ENCODE measurements at places on chromosomes 5 and 9.

DNA sequence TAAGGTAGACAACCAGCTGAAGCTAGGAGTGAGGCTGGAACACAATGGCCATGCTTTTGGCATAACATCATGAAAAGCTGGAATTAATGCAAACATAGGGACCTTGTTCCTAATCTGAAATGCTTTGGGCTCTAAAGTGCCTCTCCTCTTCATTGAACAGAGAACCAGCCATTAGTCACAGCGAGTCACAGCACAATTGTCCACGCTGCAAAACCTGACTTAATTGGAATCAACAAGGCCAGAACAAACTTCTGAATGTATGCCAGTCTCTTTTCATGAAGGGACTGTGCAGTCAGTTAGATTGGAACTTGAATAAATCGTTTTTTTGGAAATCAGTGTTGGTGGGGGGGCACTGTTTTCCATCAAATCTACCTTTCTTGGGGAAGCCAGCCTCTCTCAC, 96.5 kb downstream of the JAKMIP2 start:
- DNase-seq: no peak

DNA sequence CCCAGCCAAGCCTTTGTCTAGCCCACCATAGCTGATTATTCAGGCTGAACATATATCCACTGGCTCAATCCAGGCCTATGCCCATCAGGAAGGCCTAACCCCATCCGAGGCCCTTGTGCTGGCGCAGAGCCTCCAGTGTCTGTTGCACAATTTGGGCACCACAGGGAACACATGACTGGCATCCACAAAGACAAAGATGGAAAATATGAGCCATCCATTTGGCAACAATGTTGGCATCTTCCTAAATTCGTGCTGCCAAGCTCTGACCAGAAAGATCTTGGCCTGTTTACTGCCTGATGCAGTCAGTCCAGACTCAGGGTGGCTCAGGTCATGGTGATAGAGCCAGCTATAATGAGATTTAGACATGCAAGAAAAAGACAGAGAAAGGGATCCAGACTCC, 233.8 kb downstream of the PIK3R1 start:
- no peak for DNase-seq

- DNase-seq: no peak
These were observed 57.0 kb upstream of the GABRA1 start for GRCh38 chr5:161790926-161791325.

- no peak for DNase-seq
These were observed 23.7 kb upstream of the MINAR2 start for GRCh38 chr5:129724222-129724621.

- no peak for DNase-seq
These were observed 13.9 kb downstream of the PRRC2B start for GRCh38 chr9:131407717-131408195.

- DNase-seq: no peak
These were observed 90.5 kb downstream of the ADAMTS2 start for GRCh38 chr5:179254638-179255271.

GRCh38 chr5:160618286-160618685, 196.6 kb downstream of the PTTG1 start:
- DNase-seq: no peak

GRCh38 chr5:125042261-125042890, 295.9 kb upstream of the ZNF608 start:
- DNase-seq: no peak

DNA sequence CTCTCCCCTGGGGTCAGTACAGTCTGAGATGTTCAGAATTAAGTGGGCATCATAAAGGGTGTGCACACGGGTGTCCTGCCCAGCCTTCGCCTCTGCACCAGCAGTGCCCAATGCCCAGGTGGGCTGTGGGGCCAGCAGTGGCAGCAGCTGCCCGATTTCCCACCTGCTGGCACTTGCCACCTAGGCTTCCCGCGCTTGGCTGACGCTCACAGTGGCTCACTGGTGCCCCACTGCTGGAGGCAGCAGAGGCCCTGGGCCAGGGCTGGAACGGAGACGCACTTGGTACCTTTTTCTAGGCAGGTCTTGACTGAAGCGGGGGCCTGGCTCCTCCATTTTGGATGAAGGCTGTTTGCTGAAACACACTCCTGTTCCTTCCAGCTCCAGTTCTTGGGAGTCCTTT, 17.0 kb downstream of the MRNIP start:
- no peak for DNase-seq

DNA sequence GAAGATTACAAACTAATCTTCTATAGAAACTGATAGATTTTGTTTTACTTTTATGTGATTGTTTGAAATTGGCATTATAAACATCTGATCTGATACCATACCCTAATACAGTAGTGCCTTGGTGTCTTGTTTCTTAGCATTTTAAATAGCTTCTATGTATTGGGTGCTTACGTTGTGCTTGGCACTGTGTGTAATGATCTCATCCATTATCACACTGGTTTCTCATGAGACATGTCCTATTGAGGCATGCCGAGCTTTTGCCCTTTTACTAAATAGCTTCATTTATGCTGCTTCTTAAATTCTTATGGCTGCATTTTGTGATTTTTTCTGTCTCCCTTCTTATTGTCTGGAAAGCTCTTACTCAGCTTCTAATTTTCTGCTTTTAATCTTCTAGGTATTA, 48.2 kb upstream of the TLR4 start:
- DNase-seq: no peak

- DNase-seq: peak; percentile 52
These were observed 4.3 kb downstream of the EEIG1 start for GRCh38 chr9:127976498-127976897.

DNA sequence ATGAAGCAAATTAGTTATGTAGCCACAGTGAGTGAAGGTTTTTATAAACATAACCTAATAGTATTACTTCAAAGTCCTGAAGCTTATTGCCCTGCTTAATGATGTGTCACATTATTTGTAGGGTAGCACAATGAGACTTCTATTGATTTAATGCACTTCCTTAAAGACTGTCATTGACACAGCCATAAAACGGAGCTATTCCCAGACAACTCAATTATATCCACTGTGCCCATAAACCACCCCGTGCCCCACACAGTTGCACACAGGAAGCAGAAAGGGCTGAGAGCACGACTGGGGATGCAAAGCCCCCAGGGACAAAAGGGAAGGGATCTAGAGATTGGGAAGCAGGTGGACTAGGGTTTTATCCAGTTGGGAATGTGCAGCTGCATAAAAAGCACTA, 37.0 kb downstream of the TRIM32 start:
- DNase-seq: no peak

DNA sequence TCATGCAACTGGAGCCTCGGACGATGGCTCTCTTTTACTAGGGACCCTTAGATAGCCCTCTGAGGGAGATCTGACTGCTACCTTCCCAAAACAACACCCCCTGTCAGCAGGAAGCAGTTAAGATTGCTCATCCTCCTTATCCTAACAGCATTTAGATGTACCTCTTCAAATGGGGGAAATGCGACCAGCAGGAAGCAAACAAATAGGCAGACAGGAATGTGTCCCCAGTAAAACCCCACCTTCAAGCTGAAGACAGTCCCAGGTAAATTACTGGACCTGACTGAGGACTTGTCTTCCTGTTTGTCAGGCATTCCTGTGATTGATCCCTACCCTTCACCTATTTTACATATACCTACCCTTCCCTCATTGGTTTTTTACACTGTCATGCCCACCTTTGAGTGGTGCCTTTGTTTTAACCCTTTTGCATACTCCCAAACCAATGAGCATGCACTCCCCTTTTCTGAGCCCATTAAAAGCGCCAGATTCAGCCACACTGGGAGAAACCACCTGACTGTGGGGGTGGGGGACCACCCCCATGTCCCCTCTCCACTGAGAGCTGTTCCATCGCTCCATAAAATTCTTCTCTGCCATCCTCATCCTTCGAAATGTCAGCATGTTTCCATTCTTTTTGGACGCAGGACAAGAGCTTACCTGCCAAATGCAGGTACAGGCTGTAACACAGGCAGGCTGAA, 954.0 kb upstream of the CDH6 start:
- no peak for DNase-seq
